Omental fat pad (tissue), 4 donors: ENCODE measurements at places on chromosomes 1 and 21. TPM values are rescaled to one million over a fixed set of nuclear protein-coding genes. Genes with fewer than 3 reads are reported as not detected.

GRCh38 chr1:206556047-206556749 lies 48.9 kb downstream of the RASSF5 start:
- DNase-seq = no peak

DNA sequence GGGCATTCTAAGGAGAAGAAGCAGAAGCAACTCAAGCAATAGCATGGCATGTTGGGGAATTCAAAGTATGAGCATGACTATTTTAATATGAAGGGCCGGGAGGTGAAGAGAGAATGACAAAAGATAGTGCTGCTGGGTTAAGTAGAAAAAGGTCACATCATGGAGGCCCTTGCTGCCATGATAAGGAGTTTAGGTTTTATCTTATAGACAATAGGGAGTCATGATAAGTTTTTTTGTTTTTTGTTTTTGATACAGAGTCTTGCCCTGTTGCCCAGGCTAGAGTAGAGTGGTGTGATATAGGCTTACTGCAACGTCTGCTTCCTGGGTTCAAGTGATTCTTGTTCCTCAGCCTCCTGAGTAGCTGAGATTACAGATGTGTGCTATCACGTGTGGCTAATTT lies 3.1 kb downstream of the BNIPL start:
- DNase-seq = no peak

The TNFSF4 gene
- 3.0 TPM for total RNA-seq

- DNase-seq = no peak
Measured at GRCh38 chr1:178060789-178061556, 32.9 kb upstream of the RASAL2 start.

GRCh38 chr1:245829826-245830225 lies 675.0 kb downstream of the KIF26B start:
- DNase-seq = no peak
